ENCODE measurements at places on chromosomes 5 and 9.
A peak's percentile ranks its signal among the peaks of the same experiment; 100 is the strongest.

- no peak for DNase-seq
Measured at GRCh38 chr9:79129865-79130480, 441.8 kb upstream of the TLE4 start.

GRCh38 chr5:97986069-97986468 is 787.4 kb upstream of the RGMB start:
- DNase-seq, result no peak

DNA sequence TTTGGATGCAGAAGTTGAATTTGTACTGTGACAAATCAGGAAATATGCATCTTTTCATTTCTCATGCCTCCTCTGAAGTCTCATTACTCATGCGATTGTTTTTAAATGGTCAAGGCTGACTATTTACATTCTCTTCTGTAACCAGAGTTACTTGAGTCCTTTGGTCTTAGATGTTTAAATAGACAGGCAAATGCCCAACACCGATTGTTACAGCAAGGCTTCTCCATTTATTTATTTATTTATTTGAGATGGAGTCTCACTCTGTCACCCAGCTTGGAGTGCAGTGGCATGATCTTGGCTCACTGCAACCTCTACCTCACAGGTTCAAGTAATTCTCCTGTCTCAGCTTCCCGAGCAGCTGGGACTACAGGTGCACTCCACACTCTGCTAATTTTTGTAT is 72.7 kb upstream of the SLC28A3 start:
- no peak for DNase-seq

GRCh38 chr9:117231012-117231411 is 183.8 kb downstream of the ASTN2 start:
- DNase-seq, result no peak

GRCh38 chr9:72681283-72681630 is 159.8 kb downstream of the TMC1 start:
- no peak for DNase-seq

- DNase-seq, result no peak
Measured at GRCh38 chr5:38737976-38738375, 107.8 kb upstream of the OSMR start.

DNA sequence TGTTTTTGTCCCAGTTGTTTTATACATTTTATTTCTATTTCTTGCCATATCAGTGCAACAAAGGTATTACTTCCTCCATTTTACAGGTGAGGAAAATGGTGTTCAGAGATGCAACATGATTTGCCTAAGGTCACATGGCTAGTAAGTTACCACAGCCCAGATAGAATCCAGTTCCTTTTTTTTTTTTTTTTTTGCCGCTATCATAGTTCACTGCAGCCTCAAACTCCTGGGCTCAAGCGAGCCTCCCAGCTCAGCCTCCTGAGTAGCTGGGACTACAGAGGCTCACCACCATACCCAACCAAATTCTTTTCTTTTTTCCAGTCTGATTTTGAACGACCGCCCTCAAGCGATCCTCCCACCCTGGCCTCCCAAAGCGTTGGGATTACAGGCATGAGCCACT is 480 bp upstream of the CCDC69 start:
- DNase-seq, result no peak

DNA sequence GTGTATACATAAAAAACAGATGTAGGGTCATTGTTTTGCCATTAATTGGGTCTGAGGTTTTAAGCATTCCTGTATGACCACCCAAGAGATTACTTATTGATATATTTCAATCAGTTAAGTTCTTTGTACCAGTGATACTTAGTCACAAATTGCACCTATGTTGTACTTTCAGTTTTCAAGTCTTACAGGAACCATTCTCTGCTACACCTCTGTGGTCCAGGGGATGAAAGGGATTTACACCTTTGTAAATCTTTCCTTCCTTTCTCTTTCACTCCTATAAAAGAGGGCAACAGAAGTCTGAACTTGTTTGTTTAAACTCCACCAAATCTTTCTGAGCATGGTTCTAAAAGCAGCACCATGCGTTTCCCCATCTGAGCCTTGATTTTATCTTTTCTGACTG is 86.1 kb downstream of the DEPDC1B start:
- DNase-seq, result no peak

DNA sequence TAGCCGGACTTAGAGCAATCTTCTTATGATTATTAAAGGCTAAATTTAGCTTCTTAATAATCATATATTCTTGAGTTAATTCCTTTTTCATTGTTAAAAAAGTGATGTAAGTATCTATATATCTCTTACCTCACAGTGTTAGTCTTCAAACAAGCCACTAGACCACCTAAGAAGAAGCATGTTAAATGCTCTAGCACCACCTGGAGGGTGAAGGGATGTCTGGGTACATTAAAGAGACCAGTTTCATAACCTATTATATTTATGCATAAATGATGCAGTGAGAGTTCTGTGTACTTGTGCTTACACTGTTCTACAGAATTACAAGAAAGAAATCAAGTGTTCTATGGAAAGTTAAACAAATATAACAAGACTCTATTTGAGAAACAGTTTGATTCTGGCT is 55.9 kb upstream of the SLCO6A1 start:
- DNase-seq, result no peak

DNA sequence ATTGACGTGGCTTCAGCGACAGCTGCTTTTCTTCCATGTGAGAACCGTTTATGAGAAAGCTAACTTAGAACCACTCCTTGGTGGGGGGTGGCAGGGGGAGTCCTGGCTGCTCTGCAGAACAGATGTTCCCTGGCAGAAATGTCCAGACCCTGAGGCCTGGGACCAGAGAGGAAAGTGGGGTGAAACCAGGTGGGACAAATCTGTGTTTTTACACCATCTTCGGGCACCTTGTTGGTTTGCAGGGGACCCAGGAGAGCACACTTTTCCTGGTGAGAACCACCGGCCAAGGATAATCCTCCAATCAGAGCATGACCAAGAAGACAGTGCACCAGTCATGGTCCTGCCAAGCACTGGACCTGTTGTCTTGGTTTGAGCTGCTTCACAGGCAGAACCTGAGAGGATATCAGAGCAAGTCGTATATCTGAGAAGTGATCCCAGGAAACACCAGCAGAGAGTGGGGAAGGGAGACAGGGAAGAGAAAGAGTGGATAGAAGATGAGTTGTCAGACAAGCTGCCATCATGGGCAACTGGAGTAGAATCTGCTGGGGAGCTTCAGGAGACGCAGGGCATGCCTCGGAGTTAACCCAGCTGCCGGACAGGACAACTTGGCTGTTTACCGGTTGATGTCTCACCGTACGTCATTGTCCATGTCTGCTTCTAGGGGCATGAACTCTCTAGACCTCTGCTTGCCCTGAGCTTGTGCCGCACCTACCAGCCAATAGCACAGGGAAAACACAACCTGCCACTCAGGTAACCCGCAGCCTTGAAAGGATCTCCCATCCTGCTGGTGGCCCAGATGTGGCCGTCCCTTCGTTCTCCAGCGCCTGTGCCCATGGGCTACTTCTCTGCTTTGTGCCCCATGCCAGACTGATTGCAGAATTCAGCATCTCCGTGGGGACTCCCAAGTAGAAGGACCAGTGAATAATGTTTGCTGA is 178.4 kb upstream of the MVB12B start:
- DNase-seq, result no peak

DNA sequence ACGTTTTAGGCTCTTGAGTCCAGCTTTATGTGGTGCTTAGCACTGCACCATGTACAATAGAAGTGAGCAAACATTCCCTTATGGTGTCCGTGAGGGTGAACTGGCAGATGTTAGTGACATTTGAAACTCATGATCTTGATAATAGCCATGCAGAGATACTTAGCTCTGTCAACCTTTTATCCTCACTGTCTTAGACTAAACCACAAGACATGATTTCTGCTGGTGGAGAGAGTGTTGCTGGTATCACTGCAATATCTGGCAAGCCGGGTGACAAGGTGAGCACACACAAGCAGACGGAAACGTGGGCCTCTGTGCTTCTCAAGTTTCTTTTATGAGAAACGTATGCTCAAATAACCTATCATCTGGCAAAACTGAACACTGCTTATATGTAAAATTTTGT is 68.4 kb downstream of the CAST start:
- no peak for DNase-seq

GRCh38 chr5:39905356-39905755 is 480.6 kb upstream of the DAB2 start:
- DNase-seq, result no peak

GRCh38 chr5:135208903-135209721 is 175.1 kb upstream of the PITX1 start:
- no peak for DNase-seq

GRCh38 chr5:134370311-134370870 is 978 bp upstream of the UBE2B start:
- DNase-seq, result peak; percentile 26

- DNase-seq, result no peak
Measured at GRCh38 chr5:124734574-124735168, 11.8 kb downstream of the ZNF608 start.

DNA sequence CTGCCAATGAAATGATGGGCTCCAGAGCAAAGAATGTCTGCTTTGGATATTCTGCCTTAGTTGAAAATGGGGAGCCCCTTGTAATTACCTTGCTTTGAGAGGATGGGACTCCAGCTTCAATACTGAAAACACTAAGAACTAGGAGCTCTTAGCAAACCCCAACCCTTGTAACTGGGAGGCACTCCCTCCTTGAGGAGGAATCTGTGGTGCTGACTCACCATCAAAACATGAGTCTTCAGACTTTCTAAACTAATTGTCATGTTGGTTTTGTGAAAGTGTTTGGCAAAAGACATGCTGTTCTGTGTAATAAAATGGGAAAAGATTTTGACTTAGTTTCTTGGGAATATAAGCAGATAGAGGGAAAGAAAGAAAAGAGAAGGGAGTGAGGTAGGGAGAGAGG is 91.9 kb upstream of the PTPRD start:
- DNase-seq, result no peak

DNA sequence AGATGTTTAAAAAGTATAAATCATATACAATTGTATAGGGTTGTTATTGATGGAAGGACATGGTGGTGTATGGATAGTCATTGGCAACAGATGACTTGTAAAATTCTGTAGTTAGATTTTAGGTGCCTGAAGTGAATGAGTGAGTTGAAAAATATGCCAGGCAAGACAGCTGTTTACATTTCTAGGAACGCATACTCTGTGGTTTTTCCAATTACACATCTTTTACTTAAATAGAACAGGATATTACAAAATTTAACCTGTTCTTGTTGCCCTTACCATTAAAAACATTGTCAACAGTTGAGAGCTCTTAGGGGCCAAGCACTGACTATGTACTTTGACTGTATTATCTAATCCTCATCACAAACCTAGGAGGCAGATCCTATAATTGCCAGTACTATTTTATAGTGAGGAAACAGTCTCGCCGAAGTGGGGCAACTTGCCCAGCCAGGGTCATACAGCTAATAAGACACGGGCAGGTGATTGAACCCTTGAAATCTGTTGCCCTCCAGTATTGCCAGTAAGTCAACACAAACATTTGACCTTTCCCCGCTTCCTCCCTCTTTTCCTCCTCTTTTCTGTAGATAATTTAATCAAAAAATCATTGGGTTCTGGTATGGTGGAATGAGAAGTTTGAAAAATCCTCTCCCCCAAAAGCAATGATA is 88.6 kb downstream of the MACROH2A1 start:
- DNase-seq, result no peak

DNA sequence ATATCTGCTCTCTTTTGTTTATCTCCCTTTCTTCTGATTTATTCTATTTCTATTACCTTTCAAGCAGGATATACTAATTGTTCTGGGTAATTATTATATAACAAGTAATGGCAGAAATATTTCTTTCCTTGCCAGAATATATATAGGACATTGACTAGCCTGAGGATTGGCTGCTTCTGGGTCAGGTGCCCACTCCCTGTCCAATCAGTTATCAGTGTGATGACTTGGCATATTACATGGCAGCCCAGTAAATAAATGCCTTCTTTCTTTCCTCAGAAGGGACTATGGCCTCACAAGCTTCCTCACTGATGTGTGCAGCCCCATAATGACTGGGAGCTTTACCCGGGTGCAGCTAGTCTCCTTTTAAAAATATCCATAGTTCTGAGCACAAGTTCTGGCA is 301.1 kb downstream of the EFNA5 start:
- no peak for DNase-seq

DNA sequence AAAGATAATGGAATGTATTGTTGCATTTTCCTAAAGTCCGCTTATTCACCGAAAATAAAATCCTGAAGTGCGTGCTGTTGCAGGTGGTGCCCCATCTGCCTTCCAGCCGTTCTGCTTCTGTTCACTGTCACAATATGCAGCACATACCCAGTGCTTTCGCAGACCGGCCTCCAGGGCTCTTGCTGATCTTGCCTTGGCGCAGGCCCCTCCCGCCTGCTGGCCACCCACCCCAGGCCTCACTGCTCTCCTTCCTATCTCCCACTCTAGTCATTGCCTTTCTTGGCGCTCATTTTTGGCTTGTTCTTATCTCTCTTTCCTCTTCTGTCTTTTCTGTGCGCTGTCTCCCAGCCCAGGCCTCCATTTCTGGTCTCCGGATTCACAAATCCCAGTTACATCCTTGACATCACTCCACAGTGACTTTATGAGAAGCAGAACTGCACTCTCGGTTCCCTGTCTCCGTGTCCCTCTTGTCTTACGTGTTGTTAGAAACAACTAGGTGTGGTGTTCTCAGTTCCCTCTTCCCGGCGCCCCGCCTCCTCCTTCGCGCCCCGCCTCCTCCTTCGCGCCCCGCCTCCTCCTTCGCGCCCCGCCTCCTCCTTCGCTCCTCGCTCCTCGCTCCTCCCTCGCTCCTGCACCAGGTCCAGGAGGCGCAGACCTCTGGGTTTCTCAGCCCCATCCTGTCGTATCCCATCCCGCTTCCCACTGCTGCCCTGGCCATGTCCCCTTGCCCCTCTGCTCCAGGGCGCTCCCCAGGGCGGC is 201.7 kb upstream of the OTULINL start:
- DNase-seq, result no peak
